ENCODE measurements at places on chromosomes 12 and 14. TPM values are rescaled to one million over a fixed set of nuclear protein-coding genes. Genes with fewer than 3 reads are reported as not detected.

CD27 gene
- 1.2 TPM for total RNA-seq

GLS2 gene
- total RNA-seq: 0.58 TPM

CPNE6 gene
- 0.71 TPM for total RNA-seq

TMEM120B gene
- 8.6 TPM for total RNA-seq

LYZ gene
- total RNA-seq: 180 TPM

NID2 gene
- total RNA-seq: 22.1 TPM

MYF5 gene
- total RNA-seq: not detected

KRT6C gene
- total RNA-seq: not detected

NPAS3 gene
- 0.71 TPM for total RNA-seq

DNA sequence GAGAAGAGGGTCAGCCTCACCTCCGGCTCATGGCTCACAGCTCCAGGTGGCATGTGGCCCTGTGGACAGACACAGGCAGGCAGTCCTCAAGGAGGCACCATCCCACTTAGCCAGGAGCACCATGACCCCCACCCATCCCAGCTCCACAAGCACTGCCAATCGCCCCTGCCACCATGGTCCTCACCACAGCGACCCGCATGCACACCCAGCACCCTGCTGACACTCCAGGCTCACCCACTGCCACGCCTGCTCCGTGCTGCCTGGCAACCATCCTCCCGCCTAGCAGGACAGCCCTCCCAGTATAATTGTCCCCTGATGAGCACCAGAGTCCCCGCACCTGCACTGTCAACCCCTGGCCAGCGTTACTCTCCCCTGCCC, 50.9 kb downstream of the TRPV4 start:
- no peak for DNase-seq

- DNase-seq: no peak
Measured at GRCh38 chr12:46111715-46112114, 121.3 kb upstream of the SCAF11 start.

- no peak for DNase-seq
Measured at GRCh38 chr14:80202888-80203562, 8.3 kb downstream of the DIO2 start.

GRCh38 chr14:67583711-67584644, 16.1 kb downstream of the PIGH start:
- no peak for DNase-seq

- no peak for DNase-seq
Measured at GRCh38 chr14:104751539-104752422, 1.2 kb upstream of the SIVA1 start.

GRCh38 chr12:104456417-104456949, at the start of gene CHST11:
Gene CHST11 (plus strand): TSS chr12:104456948.
- peak; percentile 96 for DNase-seq

DNA sequence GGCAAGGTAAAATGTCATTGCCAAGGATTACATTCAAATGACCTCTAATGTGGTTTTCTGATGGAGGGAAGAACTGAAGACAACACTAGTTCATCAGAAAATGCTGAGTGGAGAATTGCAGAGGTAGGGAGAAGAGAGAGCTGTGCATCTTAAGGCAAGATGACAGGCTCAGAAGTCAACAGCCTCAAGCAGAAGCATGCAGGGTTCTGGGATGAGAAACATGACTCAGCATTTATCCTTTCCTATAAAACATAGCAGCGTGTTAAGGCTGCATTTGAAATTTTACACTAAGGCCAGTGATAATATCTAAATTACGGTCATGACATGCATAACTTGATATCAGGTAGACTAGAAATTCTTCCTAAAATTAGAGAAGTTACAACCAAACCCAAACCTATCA, 53.7 kb upstream of the DYRK2 start:
- no peak for DNase-seq

- no peak for DNase-seq
Measured at GRCh38 chr12:94565683-94566082, 84.7 kb downstream of the TMCC3 start.

DNA sequence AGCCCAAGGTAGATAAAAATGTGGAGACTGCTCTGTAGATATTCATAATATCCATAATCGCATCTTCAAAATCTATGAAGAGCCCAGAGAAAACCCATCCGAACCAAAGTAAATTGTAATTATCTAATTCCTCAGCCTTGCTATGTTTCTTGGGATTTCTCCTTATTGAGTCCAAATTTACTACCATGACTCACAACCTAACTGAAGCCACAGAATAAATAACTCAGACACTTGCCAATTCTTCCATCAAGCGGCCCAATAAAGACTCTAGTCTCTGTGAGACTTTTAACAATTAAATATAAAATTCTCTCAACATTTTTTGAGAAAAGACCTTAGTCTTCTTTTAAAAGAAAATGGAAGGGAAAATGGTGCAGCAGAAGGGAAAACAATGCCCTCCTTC, 409.8 kb downstream of the DAD1 start:
- no peak for DNase-seq

GRCh38 chr14:59919570-59920377, at the start of gene LRRC9:
Gene LRRC9 (plus strand): TSS chr14:59920144.
- peak; percentile 81 for DNase-seq

- DNase-seq: no peak
Measured at GRCh38 chr14:65263177-65263788, 149.2 kb upstream of the FUT8 start.

GRCh38 chr12:50059440-50060119, 2.2 kb downstream of the ASIC1 start:
- no peak for DNase-seq

GRCh38 chr14:31536201-31536960, 24.8 kb upstream of the NUBPL start:
- DNase-seq: no peak

DNA sequence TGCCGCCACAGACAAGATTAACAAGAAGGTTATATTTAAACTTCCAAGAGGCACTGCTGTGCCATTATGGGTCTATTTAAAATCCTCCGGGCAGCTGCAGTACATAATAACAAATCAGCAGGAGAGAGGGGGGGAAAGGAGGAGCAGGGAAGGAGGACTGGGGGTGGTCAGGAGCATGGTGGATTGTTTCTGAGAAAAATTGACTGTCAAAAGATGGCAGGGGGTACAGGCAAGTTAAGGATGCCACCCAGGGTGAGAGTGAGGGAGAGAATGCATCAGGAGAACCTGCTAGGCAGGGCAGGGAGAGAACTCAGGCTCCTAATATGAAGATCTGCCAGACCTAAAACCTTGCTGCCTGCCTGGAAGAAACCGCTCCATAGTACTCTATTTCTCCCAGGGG, 181.8 kb downstream of the GRIN2B start:
- DNase-seq: no peak

GRCh38 chr12:46660276-46660675, 165.5 kb downstream of the SLC38A4 start:
- no peak for DNase-seq

GRCh38 chr14:68051146-68051545, 231.6 kb downstream of the RAD51B start:
- no peak for DNase-seq

DNA sequence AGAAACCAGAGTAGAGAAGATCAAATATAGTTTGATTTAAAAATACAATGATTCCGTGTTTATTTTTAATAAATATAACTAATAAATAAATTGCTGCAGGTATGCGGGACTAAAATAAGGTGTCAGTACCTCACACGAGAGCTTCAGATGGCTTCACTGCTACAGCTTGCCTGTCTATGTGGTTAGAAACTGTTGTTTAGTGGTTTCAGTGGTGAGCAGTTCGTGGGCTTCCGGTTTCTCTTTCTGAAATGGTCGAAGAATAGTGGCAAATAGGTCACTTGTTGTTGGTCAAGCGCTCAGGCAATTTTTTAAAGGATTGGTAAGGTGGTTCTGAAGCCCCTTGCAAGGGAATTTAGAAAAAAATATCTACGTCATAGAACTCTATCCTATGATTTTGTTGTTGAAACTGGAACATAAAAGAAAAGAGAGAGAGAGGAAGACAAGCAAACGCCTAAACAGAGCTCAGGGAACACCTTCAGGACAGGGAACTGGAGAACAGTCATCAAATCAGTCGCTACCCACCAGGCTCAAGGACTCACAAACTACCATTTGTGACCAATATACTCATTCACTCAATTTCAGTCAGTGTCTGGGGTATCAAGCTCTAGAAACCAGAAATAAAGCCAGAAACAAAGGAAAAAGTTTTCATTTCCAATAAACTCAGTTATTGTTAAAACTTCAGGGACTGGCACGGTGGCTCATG, 31.3 kb downstream of the GABARAPL1 start:
- DNase-seq: no peak

GRCh38 chr12:99997806-99998205, 13.1 kb upstream of the ANKS1B start:
- no peak for DNase-seq

GRCh38 chr14:101132588-101132987, 229.1 kb upstream of the RTL1 start:
- DNase-seq: no peak

DNA sequence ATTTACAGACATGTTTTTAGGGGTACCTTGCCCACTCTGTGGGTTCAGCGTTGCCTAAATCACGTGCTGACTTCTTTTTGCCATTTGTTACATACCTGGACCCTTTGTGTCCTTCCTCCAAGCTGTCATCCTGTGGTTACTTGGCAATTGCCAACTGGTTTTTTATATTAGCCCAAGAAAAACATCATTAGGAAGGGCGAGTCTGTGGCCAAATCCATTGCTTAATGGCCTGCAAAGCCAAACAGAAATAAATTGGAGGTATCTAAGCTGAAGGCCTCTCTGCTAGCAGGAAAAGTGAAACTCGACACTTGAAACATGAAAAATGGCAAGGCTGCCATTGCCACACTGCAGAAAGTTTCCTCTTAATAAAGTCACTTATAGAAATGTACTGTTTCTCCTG, 190.4 kb downstream of the NUAK1 start:
- DNase-seq: no peak

DNA sequence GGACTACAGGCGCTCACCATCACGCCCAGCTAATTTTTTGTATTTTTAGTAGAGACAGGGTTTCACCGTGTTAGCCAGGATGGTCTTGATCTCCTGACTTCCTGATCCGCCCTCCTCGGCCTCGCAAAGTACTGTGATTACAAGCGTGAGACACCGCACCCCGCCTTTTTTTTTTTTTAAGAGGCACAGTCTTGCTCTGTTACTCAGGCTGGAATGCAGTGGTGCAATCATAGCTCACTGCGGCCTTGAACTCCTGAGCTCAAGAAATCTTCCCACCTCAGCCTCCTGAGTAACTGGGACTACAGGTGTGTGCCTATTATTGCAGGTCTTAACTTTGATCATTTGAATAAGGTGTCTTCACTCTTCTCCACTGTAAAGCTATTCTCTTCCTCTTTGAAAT, 5.3 kb upstream of the GLTP start:
- no peak for DNase-seq

GRCh38 chr14:71591929-71592328, 340.3 kb upstream of the RGS6 start:
- DNase-seq: no peak

DNA sequence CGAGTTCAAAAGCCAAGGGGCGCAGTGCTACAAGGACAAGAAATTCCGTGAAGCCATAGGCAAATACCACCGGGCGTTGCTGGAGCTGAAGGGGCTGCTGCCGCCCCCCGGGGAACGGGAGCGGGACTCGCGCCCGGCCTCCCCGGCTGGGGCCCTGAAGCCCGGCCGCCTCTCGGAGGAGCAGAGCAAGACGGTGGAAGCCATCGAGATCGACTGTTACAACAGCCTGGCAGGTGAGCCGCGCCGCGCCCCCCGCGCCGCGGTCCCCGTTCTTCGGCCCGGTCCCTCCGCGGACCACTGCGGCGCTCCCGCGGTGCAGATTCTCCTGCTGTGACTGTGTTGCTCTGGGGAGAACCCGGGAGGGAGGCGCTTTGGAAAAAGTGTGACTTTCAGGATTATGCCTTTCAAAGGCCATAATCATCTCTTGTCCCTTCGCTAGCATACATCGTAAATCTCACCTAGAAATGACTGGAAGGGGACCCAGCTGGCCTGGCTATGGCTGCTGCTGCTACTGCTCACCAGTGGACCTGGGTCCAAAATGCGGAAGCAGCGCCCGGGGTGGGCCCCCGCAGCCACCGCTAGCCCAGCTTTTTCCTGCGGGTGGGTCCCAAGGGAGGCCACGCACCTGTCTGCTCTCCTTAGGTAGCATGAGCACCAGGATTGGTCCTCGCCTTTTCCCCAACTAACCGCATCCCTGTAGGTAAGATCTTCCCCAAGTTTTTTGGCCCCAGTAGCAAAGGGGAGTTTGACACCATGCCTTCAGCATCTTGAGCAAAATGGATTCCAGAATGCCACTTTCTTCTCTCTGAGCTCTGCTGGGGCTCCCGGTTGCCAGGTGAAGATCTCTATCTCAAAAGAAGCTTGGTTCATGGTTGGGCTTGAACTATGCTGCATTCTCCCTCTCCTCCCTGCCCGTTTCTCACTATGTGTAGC, 853 bp downstream of the TTC9 start:
- DNase-seq: peak; percentile 77

DNA sequence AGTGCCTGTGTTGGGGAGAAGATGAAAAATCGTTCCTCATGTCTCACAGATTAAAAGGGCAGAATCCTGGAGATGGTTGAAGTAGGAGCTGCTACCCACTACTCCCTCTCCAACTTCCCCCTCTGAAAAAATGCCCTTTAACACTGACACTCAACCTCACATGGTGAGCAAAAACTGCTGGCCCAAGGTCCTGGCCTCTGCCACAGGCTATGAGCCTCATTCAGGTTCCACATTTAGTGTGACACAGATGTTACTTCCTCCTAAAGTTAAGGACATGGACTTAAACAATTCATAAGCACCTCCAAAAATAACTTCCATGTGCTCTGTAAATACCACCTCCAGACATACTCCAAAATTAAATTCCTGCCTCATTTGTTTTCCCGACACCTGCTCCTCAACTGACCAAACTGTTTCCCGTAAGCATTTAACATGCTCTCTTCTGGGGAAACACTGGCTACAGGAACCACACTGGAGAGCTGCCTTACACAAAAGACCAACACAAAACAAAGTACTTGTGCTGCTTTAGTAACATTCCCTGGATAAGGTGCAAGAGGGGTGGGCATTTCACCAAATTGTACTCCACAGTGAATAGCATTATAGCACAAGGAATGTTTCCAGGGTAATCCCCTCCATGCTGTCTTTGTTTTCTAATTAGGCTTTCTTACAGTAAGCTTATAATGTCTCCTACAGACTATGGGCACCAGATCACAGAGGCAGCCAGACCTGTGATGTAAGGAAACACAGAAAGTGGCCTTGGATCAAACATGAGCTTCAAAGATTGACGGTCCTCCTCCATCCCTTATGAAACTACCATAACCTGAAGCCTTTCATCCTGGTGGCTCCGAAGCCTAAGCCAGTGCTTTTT, 57.0 kb downstream of the PHLDA1 start:
- no peak for DNase-seq
